ENCODE measurements at places on chromosomes 4 and X.

GRCh38 chrX:125810856-125811255 is 355.2 kb downstream of the DCAF12L2 start:
- no peak for DNase-seq

GRCh38 chr4:176729489-176729888 is 63.2 kb downstream of the VEGFC start:
- no peak for DNase-seq

DNA sequence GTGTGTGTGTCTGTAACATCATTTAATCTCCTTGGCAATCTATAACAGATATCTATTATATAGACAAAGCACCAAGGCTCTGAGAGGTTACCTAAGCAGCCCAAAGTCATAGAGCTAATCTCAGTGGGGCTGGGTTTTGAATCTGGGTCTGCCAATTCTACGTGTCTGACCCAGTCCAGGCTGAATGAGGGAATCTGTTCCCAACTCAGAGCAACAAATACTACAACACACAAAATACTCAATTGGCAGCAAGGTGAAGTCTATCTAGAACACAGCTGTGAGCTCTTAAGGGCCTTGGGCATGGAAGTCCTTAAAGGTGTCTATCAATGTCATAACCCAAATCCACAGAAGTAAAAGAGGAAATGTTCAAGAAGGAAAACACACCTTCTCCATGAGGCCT is 47.5 kb upstream of the NAP1L5 start:
- DNase-seq = no peak

GRCh38 chrX:44873415-44874276 is 658 bp downstream of the KDM6A start:
- peak; percentile 58 for DNase-seq

- DNase-seq = no peak
Observed at GRCh38 chr4:41731569-41732126, 16.9 kb downstream of the PHOX2B start.

GRCh38 chrX:72009731-72010130 is 99.1 kb downstream of the NHSL2 start:
- no peak for DNase-seq

- peak; percentile 8 for DNase-seq
Observed at GRCh38 chr4:87975466-87975865, at the start of gene SPP1. Gene SPP1, plus strand, starts transcription at chr4:87975714. Its CDS starts 1,182 bp downstream, at chr4:87976896.

- no peak for DNase-seq
Observed at GRCh38 chrX:66756717-66757116, 117.8 kb upstream of the EDA2R start.

DNA sequence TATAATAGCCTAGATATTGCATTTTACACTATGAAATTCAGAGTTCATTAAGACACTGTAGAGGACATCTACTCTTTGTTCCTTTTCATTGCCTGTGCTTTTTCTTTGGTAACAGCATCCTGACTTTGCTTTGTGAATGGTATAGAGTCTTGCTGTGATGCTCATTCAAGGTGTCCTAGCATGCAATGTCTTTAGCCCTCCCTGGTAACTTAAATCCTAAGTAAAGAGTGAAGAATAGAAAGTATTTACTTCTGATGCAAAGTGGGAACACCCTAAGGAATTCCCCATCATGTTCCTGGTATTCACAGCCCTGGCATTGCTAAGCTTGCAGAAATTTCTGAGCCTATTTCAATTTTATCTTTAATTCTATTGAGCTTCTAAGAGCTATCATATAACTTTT is 400.1 kb downstream of the FAT4 start:
- DNase-seq = peak; percentile 31

- DNase-seq = no peak
Observed at GRCh38 chrX:140297273-140297672, 207.6 kb downstream of the SOX3 start.

DNA sequence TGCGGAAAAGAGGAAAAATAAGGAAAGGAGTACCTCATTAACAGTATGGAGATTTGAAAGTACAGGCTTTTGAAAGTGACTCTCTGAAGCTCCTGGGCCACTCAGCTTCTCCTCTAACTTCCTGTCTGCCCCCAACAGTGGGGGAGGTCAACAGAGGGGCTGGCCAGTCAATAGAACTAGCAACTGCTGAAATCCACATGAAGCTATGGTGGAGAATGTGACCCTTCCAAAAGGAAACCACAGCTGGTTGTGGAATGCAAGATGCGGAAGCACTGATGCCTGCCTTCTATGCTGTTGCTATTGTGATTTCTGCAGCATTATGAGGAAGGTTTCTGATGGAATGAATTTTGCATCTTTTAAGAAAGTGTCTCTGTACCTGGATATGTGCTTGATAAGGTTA is 2.4 kb downstream of the CORIN start:
- DNase-seq = peak; percentile 78

DNA sequence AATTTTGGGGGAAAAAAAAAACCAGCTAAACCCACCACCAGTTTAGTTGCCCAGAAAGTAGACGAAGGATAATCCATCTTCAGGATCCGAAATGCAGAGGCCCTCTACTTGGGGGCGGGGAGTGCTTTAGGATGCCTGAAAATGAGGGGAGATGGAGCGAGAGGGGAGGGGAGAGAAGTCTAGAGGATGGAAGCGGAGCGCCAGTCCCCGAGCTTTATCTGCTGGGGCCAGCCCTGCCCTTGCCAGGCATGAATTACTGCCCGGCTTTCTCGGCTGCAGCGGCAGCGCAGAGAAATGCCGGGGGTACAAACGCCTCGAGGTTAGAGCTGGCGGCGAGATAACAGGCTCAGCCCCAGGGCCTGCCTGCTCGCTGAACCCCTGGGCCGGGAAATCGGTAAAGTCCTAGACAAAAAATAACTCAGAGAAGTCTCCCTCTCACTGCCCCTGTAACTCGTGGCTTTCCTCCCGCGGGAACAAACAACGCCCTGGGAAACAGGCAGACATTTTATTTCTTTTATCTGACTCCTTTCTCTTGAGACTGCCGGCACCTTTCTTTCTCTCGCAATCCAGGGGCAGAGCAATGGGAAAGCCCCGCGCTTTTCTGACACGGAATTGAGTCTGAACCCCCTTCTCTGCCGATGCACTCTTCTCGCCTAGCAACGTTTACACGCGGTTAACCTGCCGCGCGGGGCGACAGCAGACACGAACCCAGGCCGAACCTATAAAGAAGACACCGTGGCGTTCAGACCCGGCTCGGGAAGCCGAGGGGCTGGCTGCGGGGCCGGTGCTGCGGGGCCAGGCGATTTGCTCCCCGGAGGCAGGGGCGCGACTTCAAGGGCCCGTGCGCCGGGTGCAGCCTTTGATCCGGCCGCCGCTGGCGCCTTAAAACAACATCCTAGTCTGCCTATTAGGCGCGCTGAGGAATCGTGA is 3.1 kb upstream of the MSX1 start:
- DNase-seq = no peak

DNA sequence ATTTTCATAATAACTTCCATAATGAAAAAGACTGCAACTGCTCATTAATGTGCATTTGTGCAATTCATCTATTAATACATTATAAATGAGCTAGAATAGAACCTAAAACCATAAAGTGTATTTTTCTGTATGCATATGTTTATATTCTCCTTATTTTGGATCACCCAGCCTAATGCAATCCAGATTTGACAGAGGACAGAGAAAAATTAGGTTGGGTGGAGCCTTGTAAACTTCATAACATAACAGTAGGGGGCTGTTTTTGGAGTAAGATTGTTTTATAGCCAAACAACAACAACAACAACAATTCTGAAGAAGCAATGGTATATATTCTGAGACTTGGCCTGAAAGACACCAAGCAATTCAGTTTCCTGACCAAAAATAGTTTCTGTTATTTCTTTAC is 615.3 kb upstream of the SLIT2 start:
- DNase-seq = no peak

GRCh38 chrX:76657499-76657898 is 230.0 kb downstream of the MAGEE1 start:
- no peak for DNase-seq

- no peak for DNase-seq
Observed at GRCh38 chr4:101862595-101862994, 72.1 kb downstream of the BANK1 start.

GRCh38 chr4:122584519-122584918 is 36.3 kb downstream of the IL21 start:
- peak; percentile 79 for DNase-seq

GRCh38 chrX:131288738-131289511 is at the start of gene IGSF1:
Gene IGSF1, minus strand, starts transcription at chrX:131289306. Its CDS starts 2,632 bp downstream, at chrX:131286674.
- peak; percentile 37 for DNase-seq

GRCh38 chr4:99655308-99656081 is 2.1 kb downstream of the C4orf54 start:
- DNase-seq = peak; percentile 14

- DNase-seq = no peak
Observed at GRCh38 chr4:110195561-110196205, 2.7 kb downstream of the ELOVL6 start.

GRCh38 chr4:97866821-97867556 is 276.3 kb downstream of the STPG2 start:
- DNase-seq = no peak

DNA sequence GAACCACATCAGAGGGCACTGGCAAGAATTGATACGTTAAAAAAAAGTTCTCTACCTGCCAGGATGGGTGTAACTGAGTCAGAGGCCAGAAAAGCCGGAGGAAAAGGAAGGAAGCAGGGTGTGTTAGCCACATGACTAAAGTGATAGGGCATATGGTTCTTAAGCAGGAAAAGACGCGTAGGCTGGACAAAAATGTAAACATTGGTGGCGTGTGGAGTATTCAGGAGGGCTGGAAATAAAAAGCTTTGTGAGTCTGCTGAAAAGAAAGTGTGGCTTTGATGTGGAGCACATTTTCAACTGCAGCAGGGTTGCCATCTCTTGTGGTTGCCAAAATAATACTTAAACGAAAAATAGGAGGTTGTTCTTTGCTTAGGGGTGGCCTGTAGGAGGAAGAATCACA is 186.5 kb upstream of the RPL34 start:
- peak; percentile 43 for DNase-seq

DNA sequence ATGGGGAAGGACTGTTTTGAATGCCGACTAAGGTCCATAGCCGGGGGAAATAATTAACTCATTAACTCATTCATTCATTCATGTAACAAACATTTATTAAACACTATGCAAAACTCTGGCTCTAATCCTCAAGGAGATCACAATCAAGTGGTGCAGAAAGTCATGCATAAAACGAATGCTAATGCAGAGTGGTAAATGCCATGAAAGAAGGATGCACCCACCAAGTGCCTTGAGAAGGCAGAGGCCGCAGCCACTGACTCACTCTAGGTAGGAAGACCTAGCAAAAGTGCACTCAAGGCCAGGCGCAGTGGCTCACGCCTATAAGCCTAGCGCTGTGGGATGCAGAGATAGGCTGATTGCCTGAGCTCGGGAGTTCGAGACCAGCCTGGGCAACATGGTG is 22.9 kb downstream of the SLITRK2 start:
- no peak for DNase-seq

DNA sequence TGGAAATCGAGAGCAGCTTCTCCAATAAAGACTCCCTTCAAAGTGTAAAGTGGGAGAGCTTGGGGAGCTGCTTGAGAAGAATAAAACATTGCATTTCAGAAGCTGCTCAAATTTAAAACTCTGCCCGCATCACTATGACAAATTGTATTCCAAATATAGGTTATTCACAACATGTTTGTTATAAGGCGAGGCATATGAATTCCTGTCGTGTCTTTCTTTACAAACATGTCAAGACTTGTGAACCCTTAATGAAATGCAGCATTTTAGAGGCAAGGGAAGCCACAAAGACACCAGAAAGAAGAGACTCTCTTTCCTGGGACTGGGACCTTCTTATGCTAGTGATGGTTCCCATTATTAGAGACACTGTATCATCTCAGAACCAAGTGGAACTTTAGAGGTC is 311.2 kb downstream of the DHX15 start:
- peak; percentile 31 for DNase-seq

DNA sequence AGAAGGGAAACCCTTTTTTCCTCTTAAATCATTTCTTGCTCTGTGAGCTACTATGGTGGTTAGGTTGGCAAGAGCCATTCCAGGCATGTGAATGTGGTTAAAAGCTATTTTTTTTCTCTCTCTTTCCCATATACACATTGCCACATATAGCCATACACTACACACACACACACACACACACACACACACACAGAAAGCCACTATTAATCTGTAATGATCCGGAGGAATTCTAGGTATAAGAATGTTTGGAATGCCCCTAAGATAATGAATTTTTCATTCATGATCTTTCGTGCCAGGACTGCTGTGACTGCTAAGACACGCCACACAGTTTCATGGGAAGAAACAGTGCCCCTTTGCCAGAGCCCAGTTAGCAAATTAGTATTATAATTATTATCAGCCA is 21.8 kb upstream of the TLL1 start:
- peak; percentile 28 for DNase-seq

- no peak for DNase-seq
Observed at GRCh38 chrX:129553619-129554288, 13.7 kb downstream of the OCRL start.

GRCh38 chr4:165312506-165312905 is 15.0 kb upstream of the MSMO1 start:
- peak; percentile 35 for DNase-seq

GRCh38 chr4:6408263-6408662 is 64.2 kb downstream of the PPP2R2C start:
- no peak for DNase-seq

DNA sequence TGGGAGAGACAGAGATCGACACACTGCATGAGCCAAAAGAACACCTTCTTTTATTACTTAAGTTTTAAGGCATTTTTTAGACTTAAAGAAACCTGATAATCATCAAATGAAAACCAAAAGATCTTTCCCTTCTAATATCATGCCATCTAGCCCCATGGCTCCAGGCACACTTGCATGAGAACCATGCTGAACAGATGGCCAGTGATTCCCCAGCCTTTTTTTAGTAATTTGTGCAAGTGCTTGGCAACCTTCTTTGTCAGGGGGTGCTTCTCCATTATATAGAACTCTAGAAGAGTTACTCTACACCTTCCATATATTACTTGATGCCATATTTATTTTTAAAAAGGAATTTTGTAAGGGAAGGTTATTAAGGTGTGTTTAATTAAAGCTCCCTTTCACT is 182.2 kb upstream of the TEX13C start:
- no peak for DNase-seq

DNA sequence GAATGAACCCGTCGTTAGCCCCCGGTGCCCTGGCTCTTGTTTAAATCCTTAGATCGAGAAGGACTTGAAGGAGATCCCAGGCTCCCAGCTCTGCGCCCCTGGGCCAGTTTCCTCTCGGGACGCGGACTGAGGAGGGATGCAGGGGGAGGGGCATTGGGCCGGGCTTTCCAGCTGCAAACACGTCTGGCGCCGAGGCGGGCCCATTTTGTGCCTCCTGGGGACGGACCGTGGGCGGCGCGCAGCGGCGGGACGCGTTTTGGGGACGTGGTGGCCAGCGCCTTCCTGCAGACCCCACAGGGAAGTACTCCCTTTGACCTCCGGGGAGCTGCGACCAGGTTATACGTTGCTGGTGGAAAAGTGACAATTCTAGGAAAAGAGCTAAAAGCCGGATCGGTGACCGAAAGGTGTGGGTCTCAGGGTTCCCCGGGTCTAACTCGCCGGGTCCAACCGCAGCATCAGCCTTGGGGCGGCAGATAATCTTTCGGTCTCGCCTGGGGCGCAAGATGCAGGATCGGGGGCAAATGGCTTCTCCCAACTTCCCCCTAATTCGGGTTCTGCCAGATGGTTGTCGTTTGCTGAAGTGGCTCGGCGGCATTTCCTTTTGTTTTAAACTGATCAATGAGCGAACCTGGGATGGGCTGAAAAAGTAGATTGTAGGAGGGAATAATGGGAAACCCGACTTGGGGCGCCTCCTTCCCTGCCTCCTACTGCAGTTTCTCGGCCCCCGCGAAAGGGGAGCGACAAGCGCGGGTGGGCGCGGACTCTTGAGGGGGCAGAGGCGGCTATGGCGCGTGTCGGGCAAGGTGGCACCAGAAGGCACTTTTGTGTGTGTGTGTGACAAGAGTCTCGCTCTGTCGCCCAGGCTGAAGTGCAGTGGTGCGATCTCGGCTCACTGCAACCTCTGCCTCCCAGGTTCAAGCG is 2.9 kb downstream of the PDGFRA start:
- peak; percentile 77 for DNase-seq

- DNase-seq = no peak
Observed at GRCh38 chrX:72569786-72570185, 2.9 kb downstream of the HDAC8 start.
